Right cardiac atrium (tissue), 5 donors: ENCODE measurements at places on chromosomes 11 and 22.
A peak's percentile ranks its signal among the peaks of the same experiment; 100 is the strongest.

GRCh38 chr11:104856607-104857006, 41.7 kb downstream of the CASP12 start:
- DNase-seq, result no peak

- DNase-seq, result no peak
Observed at GRCh38 chr11:128069665-128070064, 517.7 kb downstream of the ETS1 start.

GRCh38 chr11:46918083-46918787, at the start of gene LRP4:
Gene LRP4, minus strand, starts transcription at chr11:46918550. Its CDS starts 171 bp downstream, at chr11:46918379.
- peak; percentile 87 for DNase-seq

DNA sequence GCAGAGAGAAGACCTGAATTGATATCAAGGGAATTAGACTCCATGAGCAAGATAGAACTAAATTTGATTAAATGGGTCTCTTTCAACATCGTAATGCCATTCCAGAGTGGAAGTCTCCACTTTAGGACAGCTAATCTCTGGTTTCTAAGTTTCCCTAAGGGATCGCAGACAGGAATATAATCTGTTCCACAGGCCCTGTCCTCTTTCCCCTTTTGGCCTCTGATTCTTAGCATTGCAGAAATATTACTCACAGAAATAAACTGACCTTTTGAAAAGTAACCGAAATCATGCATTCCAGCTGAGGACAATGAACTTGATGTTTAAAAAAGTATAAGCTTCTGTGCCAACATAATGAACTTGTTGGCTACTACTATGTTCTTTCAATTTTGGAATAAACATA, 227.8 kb downstream of the ETS1 start:
- DNase-seq, result no peak

DNA sequence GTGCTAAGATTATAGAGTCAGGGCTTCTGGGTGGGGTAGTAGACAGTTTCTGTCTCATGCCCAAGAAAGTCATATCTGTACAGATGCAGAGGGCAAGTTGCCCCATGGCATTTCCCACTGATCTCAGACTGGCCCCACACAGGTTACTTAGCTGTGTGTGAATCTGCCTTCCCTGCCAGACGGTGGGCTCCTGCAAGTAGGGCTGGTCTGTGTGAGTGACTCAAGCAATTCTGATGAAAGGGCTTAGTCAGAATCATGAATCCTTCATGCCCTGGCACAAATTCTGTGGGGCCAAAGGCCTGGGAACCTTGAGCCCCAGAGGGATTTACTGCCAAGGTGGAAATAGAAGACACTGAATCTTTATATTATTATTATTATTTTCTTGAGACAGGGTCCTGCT, 30.4 kb downstream of the USH1C start:
- no peak for DNase-seq

DNA sequence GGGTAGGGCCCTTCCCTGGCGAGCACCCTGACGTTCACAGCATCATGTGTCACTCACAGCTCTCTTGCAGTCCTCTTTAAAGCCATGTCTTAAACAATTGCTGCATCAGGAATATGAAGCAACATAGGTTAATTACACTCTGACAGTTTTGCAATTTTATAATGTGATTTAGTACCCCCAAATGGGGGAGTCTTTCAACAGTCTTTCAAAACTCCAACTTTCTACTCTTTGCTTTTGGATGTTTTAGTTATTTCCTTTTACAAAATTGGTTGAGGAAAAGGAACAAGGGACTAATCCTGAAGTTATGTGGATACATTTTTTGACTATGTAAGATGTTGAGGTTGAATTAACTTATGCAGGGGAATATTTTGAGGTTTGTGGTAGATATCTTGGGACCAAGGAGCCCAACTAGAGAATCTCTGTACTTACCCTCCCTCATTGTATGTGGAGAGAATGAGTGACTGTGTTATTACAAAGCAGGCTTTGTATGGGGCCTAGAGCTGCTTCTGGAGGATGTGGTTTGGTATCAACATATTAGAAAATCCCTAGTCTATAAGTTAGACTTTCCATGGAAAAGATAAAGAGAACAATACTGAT, at the start of gene MMP8:
MMP8 (minus strand) TSS at position 51 of the 597 bp plus-strand sequence. CDS start 99 bp downstream, outside the sequence.
- no peak for DNase-seq

DNA sequence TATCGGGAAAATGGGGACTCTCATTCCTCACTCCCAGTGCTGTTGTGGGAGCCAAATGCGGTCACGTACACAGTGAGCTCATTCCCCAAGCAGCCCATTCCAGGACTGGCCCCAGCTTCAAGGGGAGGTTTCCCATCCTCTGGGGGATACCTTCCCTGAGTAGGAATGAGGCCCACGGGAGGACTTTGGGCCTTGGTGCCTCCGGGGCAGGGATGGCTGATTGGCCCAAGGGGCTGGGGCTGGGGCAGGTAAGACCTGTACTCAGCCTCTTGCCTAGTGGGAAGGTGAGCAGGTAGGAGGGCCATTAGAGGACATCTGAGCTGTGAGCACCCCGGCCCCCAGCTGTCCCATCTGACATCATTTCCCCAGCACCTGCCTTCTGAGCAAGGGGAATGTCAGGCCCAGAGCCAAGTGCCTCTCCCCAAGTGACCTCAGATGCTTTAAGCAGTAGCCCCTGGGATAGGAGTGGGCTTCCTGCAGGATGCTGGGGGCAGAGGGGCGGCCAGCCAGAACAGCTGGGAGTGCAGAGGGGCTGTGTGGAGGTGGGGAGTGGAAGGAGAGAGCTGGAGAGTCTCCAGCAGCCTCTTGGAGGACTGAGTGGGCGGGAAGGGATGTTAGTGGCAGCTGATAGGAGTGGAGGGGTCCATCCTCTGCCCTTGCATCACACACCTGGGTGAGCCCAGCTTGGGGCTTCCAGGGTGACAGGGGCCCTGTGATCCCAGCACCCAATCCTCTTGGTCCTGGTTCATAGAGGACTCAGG, 58.4 kb downstream of the CD82 start:
- DNase-seq, result no peak

DNA sequence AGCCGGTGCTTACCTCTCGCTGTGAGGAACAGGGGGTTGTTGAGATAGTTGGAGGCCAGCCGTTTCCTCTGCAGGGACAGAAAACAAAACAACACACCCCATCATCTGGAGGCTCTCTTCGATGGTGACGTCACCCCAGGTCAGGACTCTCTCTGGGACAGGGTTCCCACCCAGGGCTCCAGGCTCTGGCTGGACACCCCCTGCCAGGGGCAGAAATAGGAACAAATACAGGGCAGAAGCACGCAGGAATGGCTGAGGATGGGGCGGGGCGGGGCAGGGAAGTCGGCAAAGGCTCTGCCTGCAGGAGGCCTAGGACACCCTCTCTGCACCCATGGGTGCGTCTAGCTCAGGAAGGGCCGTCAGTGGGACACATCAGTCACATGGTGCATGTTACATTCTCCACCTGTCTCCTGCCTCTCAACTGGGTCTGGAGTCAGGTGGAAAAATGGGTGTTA, 118.5 kb downstream of the PHF21B start:
- no peak for DNase-seq

- DNase-seq, result peak; percentile 84
Observed at GRCh38 chr22:50274311-50274710, 4.1 kb upstream of the MAPK11 start.

- DNase-seq, result no peak
Observed at GRCh38 chr22:40113696-40114095, 64.0 kb upstream of the TNRC6B start.

GRCh38 chr11:19777377-19778102, 64.9 kb downstream of the NAV2 start:
- DNase-seq, result no peak

DNA sequence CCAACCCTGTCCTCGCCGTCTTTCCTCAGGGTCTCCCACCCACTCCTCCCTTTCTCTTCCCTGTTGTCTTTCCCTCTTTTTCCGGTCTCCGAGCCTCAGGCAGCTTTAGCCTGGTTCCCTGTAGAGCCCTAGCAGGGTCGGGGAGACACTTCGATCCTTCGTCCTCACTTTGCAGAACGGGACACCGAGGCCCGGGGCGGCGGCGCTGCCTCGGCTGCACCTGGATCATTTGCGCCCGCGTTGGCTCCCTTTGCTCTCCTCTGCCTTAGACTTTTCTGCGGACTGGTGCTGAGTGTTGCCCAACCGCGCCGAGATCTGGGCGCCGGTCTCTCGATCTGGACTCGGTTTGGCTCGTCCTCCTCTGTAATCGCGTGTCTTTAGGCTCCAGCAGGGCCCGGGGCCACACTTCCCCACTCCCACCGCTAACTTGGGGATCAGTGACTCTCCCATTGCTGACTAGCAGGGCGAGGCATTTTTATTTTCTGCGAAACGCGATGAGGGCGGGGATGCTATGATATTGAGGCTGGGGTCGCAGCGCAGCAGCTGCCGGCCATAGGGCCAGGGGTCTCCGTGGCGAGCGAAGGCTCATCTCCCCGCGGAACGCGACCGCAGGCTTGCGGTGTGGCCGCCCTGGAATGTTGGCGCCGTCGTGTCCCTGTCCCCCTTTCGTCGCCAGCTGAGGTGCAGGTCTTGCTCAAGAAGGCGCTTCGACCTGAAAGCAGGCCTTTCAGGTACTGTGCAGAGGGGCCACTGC, 1.6 kb upstream of the E2F8 start:
- no peak for DNase-seq

DNA sequence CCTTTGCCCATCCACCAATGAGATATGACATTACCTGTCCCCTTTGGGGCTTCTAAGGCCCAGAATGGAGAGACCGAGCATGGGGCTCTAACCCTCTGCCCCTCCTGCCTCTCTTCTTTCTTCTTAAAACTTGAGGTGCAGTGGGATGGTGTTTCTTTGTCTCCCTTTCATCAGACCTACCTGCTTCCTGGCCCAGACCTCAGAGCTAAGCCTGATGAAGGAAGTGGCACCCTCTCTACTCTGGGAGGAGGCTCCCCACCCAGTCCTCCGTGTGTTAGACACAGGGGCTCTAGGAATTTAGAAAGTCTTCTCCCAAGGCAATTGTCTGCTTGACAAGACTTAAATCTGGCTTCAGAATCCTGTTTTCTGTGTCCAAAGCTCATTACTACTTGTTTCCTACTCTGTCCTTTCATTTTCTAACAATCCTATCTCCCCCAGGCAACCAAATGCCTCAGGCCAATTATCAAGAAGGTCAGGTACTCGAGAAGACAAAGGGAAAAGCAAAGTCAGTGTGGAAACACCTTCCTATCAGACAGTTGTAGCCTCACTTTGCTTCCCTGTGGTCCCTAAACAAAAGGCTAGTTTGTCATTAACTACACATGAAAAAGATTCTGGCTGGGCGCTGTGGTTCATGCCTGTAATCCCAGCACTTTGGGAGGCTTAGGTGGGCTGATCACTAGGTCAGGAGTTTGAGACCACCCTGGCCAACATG, 20.3 kb upstream of the PARVA start:
- no peak for DNase-seq

GRCh38 chr22:44182588-44183286, 2.0 kb downstream of the PARVG start:
- DNase-seq, result peak; percentile 81

GRCh38 chr22:22374579-22374978, 130.0 kb downstream of the VPREB1 start:
- no peak for DNase-seq

- peak; percentile 51 for DNase-seq
Observed at GRCh38 chr11:47186700-47187695, 764 bp upstream of the PACSIN3 start.
